DMS79 treated with DMSO at 0.1 percent for 48 hours (cell line): ENCODE measurements at places on chromosomes 4 and X.
A peak's percentile ranks its signal among the peaks of the same experiment; 100 is the strongest.

- peak; percentile 84 for DNase-seq
Observed at GRCh38 chrX:111467896-111468295, 43.5 kb upstream of the SERTM2 start.

- DNase-seq: no peak
Observed at GRCh38 chr4:65698631-65699030, 28.3 kb upstream of the EPHA5 start.

- peak; percentile 13 for DNase-seq
Observed at GRCh38 chr4:127782275-127783025, at the start of gene HSPA4L. Gene HSPA4L, plus strand, starts transcription at chr4:127782322. Its CDS starts 229 bp downstream, at chr4:127782551.

DNA sequence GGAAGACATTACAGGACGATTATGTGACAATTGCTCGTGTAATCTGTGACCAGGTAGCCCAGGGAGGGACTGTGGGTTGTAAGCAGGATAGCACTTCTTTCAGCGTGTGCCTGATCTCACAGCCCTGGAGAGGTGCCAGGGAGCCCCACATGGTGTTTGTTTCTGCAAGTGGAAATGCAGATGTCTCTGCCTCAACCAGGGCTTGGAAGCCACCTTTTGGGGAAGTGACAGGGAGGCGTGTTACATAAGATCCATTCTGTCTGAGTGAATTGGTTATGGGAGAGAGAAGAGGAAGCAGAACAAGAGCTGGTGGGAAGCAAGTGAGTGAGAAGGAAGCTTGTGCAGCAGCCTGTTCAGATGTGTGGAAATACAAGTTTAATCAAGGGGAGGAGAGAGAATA lies 104.5 kb upstream of the GATB start:
- DNase-seq: no peak

DNA sequence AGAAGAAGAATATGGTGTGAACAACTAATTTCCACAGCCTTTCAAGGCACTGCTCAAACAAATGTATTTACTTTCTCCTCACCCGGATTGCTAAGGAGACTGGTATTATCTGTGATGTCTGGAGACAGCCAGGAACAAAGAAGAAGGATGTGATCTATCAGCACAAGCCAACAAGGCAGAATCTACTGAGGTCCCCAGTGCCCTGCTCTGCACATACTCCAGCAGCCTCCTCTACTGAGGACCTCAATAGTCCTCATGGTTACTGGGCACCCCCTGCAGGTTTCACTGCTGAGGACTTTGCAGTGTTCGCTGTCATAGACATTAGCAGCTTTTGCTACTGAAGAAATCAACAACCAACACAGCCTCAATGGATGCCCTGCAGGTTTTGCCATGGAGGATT lies 930.1 kb downstream of the ADGRL3 start:
- DNase-seq: no peak

GRCh38 chrX:16416588-16416987 lies 233.4 kb upstream of the S100G start:
- no peak for DNase-seq

GRCh38 chr4:31408121-31408520 lies 688.0 kb downstream of the PCDH7 start:
- no peak for DNase-seq

- DNase-seq: peak; percentile 35
Observed at GRCh38 chrX:7119950-7120877, 27.3 kb upstream of the STS start.

GRCh38 chr4:126455865-126456264 lies 1141.1 kb downstream of the FAT4 start:
- no peak for DNase-seq

- DNase-seq: no peak
Observed at GRCh38 chr4:156729416-156729815, 242.2 kb downstream of the PDGFC start.

GRCh38 chr4:74638001-74638400 lies 156.3 kb downstream of the BTC start:
- no peak for DNase-seq

- no peak for DNase-seq
Observed at GRCh38 chr4:74724979-74725378, 69.3 kb downstream of the BTC start.

GRCh38 chrX:18490806-18491555 lies 65.6 kb downstream of the CDKL5 start:
- no peak for DNase-seq

GRCh38 chr4:186300659-186301390 lies 34.8 kb downstream of the F11 start:
- no peak for DNase-seq

DNA sequence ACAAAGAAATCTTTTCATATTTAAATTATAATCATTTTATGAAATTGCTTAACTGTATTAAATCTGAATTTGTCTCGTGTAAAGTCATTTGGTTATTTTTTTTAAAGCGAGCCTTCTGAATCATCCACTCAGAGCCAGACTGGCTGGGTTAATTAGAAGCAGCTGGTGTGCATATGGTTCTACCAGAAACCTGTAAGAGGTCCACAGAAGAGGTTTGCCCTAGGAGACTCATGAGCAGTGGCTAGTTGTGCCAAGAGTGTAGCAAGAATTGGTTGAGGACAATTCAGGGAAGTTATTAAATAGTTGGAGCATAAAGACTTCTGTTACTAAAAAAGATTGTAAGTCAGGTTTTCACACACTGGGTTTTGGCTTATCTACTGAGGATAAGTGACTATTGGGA lies 267.4 kb downstream of the IL1RAPL2 start:
- no peak for DNase-seq

GRCh38 chr4:182074810-182075209 lies 168.4 kb upstream of the TENM3 start:
- DNase-seq: no peak

DNA sequence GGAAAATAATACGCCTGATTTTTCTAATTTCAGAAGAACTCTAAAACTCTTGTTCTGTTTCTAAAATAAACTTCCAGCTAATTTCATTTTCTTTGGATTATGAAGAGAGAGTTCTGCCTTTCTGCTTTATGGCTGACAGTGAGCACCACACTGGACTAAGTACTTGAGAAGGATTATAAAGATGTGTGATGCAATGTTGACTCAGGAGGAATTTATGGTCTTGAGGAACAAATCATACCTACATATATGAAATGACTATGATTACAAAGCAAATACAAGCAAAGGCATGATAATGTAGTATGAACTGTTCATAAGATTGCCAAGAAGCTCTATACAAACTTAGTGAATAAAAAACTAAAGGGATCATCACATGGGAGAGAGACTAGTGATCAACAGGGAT lies 13.0 kb upstream of the SLC25A5 start:
- no peak for DNase-seq

DNA sequence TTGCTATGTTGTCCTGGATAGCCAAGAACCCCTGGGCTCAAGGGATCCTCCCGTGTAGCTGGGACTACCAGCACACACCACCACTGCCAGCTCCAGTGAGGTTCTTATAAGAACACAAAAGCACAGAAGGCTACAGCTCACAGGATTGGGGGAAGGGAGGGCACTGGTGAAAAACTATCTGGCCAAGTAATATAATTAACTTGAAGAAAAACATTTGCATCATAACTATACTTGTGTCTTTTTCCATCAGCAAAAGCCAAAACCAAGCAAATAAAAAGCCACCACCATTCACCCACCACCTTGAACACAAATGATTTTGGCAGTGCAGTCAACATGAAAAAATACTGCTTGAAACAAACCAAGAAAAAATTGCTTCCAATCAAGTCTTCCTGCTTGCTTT lies 188.2 kb downstream of the MAML3 start:
- DNase-seq: no peak

DNA sequence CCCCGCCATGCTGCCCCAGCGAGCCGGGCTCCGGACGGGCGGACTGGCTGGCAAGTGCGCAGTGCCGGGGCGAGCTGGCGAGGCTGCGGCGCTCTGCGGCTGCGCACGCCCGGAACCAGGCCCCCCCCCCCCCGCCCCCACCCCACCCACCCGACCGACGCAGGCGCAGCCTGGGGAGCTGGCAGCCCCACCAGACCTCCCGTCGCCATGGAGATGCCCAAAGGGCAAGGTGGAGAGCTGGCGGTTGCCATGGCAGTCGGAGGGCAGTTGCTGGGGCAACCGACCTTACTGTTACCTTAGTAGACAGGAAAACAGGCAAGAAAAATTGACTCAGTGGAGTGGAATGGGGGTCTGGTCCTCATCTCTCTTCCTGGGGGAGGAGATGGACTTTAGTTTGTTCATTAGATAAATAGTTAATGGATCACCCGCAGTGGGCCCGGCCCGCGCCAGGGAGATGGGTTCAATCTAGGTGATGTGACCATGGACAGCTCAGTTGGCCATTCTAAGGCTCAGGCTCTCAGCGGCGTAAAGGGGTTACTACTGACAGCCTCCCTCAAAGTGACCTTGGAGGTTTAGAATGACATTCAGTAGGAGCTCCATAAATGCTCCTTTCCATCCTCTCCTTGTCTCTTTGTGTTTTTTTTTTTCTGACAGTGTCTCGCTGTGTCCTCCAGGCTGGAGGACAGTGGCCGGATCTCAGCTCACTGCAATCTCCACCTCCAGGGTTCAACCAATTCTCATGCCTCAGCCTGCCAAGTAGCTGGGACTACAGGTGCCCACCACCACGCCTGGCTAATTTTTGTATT lies at the start of gene PCSK1N:
PCSK1N (minus strand) TSS at position 87 of the 806 bp plus-strand sequence; CDS start at position 9, 78 bp downstream.
- DNase-seq: peak; percentile 49

DNA sequence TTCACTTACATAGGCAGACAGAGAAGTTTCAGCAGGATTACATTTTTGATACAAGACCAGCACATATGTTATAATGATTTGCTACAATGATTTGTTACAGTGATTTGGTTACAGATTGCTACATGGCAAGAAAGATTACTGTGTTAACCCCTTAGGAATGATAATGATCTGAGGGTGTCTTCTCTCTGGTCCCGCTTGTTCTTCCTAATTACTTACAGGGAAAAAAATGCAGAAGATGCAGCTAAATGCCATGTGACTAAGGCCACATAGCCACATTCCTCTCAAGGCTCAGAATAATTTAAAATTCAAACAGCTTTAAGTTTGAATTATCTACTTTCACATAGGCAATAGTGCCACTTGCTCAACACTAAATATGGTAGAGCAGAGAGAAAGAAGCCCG lies 9.7 kb upstream of the LAP3 start:
- no peak for DNase-seq

DNA sequence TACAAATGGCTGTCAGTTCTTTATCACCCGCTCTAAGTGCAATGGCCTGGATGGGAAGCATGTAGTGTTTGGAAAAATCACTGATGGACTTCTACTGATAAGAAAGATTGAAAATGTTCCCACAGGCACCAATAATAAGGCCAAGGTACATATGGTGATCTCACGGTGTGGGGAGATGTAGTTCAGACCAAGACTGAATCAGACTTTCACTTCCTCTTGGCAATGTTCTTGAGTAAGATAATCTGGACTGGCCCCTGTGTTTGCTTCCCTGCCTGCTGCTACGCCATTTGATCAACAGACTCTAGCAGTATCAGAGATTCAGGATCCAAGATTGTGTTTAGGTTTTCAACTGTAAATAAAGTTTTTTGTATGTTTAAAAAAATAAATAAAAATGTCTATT lies 682.2 kb upstream of the AMOT start:
- DNase-seq: no peak

GRCh38 chr4:24966076-24966475 lies 53.2 kb upstream of the CCDC149 start:
- DNase-seq: no peak
